ENCODE measurements at places on chromosomes 3 and 15. TPM values are rescaled to one million over a fixed set of nuclear protein-coding genes. Genes with fewer than 3 reads are reported as not detected.

Gene GPR27
- 1.0 TPM for total RNA-seq

Gene CLEC3B
- not detected for total RNA-seq

DNA sequence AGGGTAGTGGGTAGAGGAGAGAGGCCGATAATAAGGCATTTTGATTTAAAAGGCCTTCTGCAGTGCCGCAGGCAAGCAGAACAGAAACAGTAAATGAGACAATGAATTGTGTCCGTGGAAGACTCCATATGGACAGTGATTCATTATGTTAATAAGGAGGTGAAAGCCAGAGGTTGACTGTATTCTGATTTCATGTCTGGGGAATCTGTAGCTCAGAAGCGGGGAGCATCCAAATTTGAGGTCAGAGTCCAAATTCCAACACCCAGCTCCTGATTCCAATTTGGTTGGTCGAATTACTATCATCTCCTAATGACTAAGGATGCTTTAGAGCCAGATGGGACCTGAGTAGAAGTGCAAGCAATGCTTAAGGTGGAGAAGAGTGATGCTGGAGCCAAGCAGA lies 1.0 kb upstream of the TBC1D21 start:
- no peak for DNase-seq

DNA sequence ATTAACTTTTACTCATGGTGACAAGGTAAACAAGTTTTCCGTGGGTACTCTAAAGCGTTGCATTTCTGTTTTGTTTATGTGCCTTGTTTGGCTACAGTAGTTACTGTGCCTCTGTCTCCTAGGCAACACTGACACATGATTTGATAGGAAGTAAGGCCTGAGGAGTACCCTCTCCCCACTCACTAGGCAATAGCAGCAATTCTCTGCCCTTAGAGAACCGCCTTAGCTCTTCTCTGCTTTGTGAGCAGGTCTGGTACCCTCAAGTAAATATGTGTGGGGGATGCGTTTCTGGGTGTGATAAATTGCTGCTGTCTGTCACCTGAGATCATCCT lies at the start of gene IL5RA:
IL5RA (minus strand) TSS at position 76 of the 332 bp plus-strand sequence. CDS start 5,390 bp downstream, outside the sequence.
- no peak for DNase-seq

Gene RPP14
- total RNA-seq = 17.2 TPM
